ENCODE measurements at places on chromosomes 3 and 15. TPM values are rescaled to one million over a fixed set of nuclear protein-coding genes. Genes with fewer than 3 reads are reported as not detected.

DNA sequence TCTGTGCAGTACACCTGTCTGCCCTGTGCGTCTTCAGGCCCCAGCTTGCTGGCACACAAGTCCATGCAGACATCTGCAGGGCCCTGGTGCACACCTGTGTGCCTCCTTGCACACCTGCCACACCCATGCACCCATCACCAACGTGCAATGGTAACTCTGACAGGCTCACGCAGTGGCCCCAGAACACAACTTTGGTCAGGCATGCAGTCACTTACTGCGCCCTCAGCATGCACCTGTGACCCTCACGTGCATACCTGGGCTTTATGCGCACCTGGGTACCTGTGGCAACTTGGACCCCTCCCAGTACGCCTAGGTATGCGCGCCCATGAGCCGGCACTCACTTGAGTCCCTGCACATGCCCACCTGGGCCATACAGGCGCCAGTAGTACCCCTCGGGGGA is 1.7 kb downstream of the PLXND1 start:
- DNase-seq: no peak

- peak; percentile 77 for DNase-seq
These were observed at the start of gene SPESP1 for GRCh38 chr15:68930268-68931022. Gene SPESP1 (plus strand): TSS chr15:68930525. CDS start chr15:68930654, 129 bp downstream.

- no peak for DNase-seq
These were observed 38.0 kb downstream of the TMEM41A start for GRCh38 chr3:185460719-185461350.

- no peak for DNase-seq
These were observed 21.0 kb upstream of the CA12 start for GRCh38 chr15:63402498-63403253.

Gene WDR72
- total RNA-seq: not detected

DNA sequence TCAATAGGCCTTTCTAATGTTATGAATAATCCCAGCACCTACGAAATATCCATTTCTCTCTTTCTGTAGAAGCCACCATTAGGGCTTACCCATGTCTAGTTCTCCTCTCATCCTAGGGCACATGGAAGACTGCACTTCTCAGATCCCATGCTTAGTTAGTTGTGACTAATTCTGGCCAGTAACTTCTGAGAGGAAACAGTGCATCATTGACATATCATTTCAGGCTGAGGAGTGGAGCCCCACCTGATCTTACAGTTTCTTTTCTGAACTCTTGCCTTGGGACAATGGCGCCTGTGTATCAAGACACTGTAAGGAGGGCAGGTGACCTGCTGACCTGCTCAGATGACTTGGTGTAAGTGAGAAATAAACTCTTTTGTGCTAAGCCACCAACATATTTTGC is 39.4 kb upstream of the TBL1XR1 start:
- DNase-seq: no peak

Gene IMPG2
- 0.80 TPM for total RNA-seq

DNA sequence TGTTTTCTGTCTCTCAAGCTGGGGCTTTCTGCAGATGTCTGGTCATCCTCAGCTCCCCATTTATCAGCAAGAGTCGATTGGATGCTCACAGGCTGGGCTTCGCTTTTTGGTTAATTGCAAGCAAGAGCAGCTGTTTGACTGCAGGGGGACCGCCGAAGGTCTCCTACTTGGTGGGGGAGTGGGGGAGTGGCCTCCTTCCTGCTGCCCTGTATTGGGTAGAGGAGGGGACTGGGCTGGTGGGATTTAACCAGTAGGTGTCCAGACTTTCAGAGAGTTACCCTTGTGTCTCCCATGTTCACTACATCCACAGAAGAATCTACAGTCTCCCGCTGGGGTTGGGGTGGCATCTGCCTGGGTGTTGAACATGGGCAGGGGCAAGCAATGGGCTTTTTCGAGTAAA is 78.7 kb downstream of the PLXNA1 start:
- peak; percentile 19 for DNase-seq

Gene CADPS
- total RNA-seq: not detected

- DNase-seq: no peak
These were observed 819.9 kb upstream of the GBE1 start for GRCh38 chr3:82581350-82581749.

GRCh38 chr3:16186565-16186964 is 12.1 kb downstream of the GALNT15 start:
- DNase-seq: no peak

Gene C3orf22
- not detected for total RNA-seq

GRCh38 chr3:9718118-9718517 is 13.4 kb upstream of the BRPF1 start:
- DNase-seq: no peak

DNA sequence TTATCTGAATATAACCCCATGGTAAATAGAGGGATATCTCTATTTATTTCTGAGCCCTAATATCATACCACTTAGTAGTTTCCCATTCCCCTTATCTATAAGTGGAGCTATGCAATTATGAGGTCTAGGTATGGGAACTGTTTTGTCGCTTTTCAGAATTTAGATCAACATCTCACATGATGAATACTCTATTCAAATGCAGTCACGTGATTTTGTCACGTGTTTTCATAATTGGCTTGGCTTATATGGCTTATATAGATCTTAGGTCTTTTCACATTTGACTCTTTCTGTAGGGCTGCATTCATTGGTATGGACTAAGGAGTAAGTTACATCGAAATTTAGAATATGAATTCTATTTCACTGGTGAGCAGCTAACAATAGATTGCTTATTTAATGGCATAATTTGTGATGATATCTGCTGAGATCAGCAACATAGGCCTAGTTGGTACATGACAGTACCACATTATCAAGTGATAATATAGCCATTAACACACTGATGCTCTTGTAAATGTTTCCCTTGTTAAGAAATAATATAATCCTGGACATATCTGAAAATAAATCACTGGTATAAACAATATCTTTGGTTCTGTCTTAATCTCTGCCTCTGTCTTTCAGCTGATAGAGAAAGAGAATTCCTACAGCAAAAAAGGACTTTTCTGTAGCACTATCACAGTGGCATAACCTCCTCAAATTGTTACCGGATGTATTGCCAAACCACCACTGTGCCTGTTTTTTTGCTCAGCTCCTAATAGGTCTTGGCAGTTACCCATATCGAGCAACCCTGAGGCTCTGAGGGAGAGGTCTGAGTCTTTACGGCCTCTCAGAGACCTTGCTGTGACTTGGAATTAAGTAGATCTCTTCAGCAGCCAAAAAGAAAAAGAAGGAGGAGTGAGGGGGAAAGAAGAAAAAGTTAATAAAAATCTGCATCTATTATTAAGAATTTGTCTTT is 357.1 kb downstream of the ZPLD1 start:
- no peak for DNase-seq

DNA sequence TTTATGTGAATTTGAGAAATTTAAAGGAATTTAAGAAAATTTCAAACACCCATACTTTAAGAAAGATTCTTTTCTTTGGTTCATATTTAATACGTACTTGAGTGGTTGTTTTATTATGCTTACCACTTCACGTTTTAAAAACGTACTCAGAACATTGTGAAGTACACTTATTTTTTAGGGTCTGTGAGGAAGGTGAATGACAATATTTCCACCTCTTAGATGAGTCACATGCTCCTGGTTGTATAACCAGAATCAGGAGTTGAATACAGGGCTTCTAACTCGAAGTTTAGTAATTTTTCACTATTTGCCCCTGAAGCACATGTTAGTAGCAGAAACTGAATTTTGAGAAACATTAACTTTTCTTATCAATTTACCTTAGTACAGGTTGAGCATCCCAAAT is 7.5 kb downstream of the SKIL start:
- no peak for DNase-seq

DNA sequence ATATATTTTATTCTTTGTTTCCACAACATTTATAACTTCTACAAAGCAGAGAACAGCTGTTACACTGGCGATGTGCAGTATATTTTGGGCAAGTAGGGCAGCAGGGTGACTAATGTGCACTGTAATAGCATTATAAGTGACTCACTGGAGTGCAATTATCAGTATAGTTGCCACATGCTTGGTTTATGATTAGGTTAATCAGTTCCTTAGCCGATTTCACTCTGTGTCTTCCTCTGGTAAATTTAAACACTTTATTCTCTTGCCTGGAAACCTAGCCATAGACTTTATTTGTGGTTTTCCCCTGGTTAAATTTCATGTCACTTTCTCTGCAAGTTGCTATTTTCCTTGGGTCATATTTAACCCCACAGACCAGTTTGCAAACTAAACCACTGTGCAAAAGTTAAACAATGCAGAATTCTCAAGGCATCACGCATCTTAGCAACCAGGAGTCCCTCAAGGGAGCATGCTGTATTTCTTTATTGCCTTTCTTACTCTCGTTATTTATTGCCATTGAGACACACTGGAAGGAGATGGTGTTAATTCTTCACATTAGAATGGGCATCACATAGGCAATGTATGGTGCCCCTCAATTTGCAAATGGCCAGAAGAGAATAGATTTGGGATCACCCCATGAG is 690.2 kb upstream of the DPPA4 start:
- DNase-seq: no peak

Gene ARNT2
- 30.7 TPM for total RNA-seq

- no peak for DNase-seq
These were observed 188.5 kb upstream of the TLE3 start for GRCh38 chr15:70286113-70286806.

DNA sequence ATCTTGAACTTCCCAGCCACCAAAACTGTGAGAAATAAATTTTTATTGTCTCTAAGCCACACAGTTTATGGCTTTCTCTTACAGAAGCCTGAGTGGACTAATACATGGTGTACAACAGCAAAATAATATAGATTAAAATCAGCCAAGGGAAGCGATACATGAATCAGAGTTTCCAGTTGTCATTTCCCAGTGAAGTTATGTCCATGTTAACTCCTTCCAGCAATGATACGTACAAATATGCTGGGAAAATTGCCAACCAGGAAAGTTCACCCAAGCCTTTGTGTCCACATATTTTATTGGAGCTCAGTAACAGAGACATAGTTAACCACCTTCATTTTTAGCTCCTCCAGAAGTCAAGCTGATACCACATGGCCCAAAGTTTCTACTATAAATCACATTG is 280.9 kb upstream of the KCNMB2 start:
- DNase-seq: no peak

GRCh38 chr15:34436126-34436955 is 1.3 kb downstream of the GOLGA8A start:
- DNase-seq: no peak

GRCh38 chr3:156303001-156303707 is 182.8 kb downstream of the KCNAB1 start:
- DNase-seq: no peak

DNA sequence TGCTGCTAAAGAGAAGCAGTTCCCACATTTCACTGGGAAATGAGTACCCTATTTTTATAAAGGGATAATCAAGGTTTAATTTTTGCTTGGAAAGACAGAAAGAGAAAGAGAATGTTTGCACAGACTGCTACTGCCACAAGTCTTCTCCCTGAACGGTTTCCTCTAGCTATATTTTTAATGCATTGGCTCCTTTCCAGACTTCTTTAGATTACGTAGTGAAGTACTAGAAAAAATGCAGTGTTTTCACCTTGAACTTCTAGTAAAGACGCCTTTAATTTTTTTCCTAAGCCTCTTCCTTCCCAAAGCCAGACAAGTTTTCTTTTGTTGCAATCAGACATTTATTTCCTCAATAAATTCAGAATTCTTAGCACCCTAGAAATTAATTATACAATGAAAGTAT is 248.3 kb upstream of the CCDC54 start:
- DNase-seq: no peak

Gene PLSCR2
- not detected for total RNA-seq

GRCh38 chr3:119408243-119408950 is 55.0 kb downstream of the TMEM39A start:
- DNase-seq: no peak

Gene SLC22A14
- 0.62 TPM for total RNA-seq

GRCh38 chr15:37134244-37134643 is 33.9 kb upstream of the MEIS2 start:
- no peak for DNase-seq

DNA sequence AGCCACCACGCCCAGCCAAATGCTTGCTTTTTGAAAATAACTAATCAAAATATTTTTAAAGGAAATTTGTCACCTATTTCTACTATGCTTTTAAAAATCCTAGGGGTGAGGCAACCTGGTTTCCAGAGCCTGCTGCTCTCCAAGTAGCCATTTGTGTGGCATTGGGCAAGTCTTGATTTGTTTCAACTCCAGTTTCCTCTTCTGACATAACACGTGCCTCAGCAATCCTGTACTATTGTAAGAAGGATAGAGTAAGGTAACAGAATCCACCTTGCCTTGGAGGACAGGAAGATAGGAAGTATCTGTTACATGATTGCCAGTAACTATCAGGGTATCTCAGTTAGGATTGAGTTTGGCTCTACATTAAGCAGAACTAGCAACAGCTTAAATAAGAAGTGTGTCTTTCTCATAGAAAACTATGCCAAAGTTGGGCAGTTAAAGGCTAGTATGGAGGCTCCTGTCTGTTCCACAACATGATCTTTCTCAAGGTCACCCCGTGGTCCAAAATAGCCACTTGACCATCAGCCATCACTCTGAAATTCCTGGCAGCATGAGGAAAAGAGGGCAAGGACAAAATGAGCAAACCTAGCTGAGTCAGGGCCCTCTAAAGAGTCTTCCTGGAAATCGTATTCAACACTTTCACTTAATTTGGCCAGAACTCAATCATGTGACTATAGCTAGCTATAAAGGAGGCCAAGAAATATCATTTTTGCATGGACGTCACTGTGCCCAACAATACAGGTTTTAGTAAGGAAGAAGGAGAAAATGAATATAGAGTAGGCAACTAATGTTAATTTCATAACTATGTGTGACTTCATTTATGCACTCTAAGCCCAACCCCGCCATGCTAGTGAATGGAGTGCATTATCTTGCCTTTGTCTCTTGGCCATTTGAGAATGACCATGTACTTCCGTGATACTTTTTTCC is 66.1 kb downstream of the HMG20A start:
- no peak for DNase-seq

Gene PRR23A
- not detected for total RNA-seq

DNA sequence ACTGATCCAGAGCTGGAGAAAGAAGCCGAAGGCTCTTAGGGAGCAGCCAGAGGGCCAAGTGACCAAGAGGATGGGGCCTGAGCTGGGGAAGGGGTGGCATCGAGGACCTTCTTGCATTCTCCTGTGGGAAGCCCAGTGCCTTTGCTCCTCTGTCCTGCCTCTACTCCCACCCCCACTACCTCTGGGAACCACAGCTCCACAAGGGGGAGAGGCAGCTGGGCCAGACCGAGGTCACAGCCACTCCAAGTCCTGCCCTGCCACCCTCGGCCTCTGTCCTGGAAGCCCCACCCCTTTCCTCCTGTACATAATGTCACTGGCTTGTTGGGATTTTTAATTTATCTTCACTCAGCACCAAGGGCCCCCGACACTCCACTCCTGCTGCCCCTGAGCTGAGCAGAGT is 9.5 kb downstream of the CHRD start:
- DNase-seq: no peak

DNA sequence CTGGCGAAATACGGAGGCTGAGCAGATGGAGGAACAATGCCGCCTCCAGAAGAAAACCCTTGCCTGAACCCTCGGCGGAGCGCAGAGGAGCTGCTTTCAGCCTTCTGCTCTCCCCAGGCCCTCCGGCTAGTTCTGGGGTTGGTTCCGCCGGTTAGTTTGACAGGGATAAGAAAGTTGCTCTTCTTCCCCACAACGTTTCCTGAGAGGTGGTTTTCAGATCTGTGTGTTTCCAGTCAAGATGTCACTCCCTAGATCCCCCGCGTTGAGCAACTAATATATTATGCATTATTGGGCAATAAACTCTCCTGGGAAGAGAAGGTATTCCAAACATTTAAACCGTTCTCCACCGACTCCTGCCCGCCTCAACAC is 551 bp downstream of the NLGN1 start:
- DNase-seq: no peak

Measured in chondrocyte (in vitro differentiated cells).